ENCODE measurements at places on chromosomes 12 and 14.

DNA sequence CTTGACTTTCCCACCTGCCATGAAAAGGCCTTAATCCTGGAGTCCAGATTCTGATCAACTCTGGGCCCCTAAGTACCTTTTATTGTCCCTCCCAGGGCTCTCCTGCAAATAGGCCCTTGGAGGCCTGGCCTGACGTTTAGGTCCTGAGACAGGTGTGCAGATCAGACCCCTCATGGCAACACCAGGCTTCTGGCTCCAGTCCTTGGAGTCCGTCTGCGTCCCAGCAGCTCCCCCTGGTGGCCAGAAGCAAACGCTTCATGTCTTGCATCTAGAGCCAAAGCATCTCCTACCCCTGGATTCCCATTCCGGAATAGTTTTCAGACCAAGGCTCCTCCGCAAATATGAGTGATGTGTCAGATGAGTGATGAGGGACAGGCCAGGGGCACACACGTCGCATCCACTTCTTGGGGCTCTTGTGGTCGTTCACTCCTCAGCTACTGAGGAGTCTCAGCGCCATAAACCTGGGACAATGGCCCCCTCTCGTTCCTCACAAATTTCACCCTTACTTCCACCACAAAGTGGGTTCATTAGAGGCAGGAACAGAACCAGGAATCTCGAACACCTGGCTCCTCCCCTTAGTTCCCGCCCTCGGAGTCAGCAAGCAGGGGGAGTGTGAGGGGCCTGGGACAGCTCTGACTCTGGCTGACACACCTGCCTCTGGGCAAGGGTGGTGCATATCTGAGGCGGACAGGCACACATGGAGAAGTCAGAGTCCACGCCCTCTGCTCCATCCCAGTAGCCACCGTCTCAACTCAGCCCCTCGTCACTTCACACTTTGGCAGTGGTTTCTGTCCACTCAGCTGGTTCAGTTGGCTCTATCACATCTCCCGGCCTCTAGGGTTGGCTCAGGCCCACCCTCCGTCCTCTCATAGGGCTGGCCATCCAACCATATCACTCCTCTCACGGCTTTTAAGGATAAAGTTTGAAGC, 77.9 kb upstream of the PWP1 start:
- peak; percentile 91 for DNase-seq

DNA sequence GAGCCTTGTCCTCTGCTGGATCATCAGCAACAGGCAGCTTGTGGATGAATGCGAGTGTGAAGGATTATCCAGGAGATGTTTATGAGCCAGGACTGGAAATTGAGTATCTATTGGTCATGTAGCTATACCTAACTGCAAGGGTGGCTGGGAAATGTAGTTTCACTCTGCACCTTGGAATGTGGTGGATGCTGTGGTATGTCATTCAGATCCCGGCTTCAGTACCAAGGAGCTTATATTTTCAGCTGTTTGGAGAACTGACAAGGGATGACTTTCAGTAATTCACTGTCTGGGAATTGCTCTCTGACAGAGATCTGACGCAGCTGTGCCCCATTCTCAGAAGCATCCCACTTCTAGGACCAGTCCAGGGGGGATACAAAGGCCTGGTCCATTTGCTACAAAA, 792.3 kb upstream of the NOVA1 start:
- no peak for DNase-seq

GRCh38 chr12:52392465-52393007, 7.1 kb upstream of the KRT84 start:
- DNase-seq: no peak

- DNase-seq: no peak
Observed at GRCh38 chr12:51127050-51127729, 43.8 kb upstream of the CSRNP2 start.

- peak; percentile 50 for DNase-seq
Observed at GRCh38 chr12:56657416-56658379, 11.9 kb upstream of the ATP5F1B start.

- no peak for DNase-seq
Observed at GRCh38 chr12:110577864-110578693, 5.0 kb downstream of the PPTC7 start.

GRCh38 chr14:62364800-62365280, 602.6 kb downstream of the SNAPC1 start:
- no peak for DNase-seq

DNA sequence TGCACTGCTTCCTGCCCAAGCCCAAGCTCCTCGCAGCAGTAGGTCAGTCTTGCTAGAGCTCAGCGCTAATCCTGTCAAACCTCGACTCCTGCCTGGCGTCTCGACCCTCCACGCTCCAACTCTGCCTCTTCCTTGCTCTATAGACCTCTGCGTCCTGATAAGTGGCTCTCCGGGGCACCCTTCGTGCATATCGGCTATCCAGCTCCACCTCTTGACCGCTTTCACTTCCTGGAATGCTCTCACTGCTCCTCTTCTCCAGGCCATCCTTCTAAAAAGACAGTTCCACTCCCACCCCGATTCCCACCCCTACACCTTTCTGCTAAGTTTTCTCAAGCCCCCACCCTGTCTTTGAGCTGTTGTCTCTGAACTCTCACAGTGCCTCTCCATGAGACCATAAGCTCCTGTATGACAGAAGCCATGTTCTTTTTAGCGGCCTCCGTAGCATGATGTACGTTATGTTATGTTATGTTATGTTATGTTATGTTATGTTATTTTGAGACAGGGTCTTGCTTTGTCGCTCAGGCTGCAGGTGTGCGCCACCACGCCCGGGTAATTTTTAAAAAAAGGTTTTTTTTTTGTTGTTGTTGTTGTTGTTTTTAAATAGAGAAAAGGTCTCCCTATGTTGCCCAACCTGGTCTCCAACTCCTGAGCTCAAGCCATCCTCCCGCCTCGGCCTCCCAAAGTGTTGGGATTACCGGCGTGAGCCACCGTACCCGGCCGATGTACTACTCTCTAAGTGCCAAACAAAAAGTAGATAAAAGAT, 601 bp downstream of the COX14 start:
- no peak for DNase-seq

- DNase-seq: peak; percentile 25
Observed at GRCh38 chr14:102417001-102417431, 54.3 kb downstream of the TECPR2 start.

- DNase-seq: no peak
Observed at GRCh38 chr12:76529226-76529918, 30.2 kb downstream of the OSBPL8 start.

DNA sequence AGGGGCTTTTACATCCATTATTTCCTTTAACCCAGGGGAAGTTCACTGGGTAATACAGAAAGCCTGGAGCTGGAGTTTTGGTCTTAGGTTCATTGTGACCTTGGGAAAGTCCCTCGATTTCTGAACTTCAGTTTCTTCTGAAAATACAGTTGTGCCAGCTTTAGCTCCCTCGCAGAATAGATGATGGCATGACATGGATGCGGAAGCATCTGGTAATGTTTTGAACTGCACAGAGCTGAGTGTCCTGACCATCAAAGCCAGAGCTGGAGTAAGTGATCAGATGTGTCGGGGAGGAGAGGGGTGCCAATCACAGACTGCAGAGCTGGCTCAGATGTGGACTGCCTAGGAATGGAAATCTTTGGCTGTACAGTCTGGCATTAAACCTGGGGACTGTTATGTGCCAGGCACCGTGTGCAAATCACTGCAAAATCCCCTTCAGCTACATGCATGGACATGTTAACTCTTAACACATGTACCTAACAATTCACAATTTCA, 180.9 kb downstream of the ETV6 start:
- DNase-seq: no peak

GRCh38 chr14:77040741-77041653, 12.5 kb upstream of the IRF2BPL start:
- no peak for DNase-seq

GRCh38 chr14:92716131-92716530, 32.3 kb downstream of the LGMN start:
- DNase-seq: no peak

GRCh38 chr14:30874120-30874998, at the start of gene COCH:
COCH (plus strand) TSS chr14:30874559; CDS start chr14:30874939, 380 bp downstream.
- peak; percentile 73 for DNase-seq

- no peak for DNase-seq
Observed at GRCh38 chr12:65496617-65497016, 218.1 kb downstream of the MSRB3 start.

DNA sequence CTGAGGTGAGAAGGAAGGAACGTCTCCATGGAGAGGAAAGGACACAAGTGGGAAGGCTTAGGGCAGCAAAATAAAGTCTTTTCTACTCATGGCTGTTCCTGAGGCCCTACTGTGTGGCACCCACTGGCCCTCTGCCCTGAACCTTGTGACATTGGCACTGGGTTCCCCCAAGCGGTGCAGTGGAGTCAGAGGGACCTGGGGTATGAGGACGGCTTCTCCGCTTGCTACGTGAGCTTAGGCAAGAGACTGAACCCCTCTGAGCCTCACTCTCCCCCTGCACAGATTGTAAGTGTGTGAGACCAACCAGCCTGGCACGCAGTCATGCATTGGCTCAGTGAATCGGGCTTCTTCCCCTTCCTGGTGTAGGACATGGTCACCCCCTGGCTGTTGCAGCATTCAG, 19.7 kb downstream of the SLC6A12 start:
- DNase-seq: no peak

DNA sequence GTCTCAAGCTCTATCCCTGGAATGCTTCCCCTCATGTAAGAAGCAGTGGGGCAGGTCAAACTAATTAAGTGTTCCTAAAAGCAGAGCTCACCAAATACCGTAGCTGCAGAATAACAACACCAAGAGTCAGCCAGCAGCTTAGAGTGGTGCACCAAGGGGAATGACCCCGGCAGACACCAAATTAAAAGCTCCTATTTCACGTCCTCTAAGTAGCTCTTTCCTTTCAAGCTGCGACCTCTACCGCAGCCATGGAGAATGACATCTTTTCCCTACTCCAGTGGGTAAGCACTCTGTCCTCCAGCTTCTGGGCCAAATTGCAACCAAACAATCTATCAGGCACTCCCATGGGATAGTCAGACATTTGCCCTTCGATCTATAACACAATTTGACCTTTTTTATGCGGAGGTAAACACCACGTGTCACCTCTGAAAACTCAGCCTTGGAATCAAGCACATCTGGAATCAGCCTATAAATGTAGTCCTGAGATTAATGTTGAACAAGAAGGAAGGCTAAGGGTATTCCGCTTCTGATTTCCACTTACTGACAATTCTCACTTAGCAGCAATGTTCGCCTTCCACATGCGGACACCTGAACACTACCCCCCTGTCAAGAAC, 67.6 kb upstream of the CDKN3 start:
- no peak for DNase-seq

DNA sequence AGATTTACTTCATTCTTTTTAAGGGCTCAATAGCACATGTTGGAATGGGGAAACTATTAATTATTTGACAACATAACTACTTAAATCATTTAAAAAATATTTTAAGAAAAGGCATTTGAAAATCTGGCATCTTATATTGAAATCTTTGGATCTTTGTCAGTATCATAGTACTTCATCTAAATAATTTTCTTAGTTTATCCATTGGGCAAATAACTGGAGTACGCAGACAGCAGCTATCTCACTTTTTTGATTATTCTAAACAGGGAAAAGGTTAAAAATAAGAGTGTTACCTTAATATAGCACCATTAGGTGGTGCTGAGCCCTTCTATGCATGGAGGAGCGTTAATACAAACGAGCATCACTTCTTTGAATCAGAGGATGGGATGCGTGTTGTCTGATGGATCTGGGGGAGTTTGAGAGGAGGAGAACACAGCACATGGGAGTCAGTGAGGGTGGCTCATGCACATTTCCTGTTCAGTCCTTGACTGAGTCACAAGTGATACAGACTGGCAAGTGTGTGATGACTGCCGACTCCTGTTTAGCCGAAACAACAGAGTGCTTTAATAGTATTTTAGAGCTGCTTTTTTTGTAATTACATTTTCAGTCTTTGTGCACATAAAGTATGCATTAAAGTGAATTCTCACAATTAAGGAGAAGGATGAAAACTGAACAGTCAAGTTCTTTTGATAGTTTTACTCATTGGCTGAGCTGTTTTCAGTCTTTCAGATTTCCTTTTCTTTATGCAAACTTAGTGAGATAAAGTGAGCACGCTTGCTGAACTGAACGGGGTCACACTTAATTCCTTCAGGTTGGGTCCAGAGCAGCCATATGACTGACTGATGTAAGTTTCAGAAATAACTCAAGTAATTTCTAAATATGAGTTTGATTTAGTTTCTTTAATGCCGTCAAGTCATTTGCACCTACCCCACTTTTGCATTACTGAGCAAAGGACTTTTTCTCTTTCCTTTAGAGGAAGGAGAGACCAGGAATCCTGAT, 92.7 kb downstream of the DIP2B start:
- DNase-seq: peak; percentile 60

GRCh38 chr14:68939893-68940613, 39.0 kb downstream of the ACTN1 start:
- DNase-seq: no peak

DNA sequence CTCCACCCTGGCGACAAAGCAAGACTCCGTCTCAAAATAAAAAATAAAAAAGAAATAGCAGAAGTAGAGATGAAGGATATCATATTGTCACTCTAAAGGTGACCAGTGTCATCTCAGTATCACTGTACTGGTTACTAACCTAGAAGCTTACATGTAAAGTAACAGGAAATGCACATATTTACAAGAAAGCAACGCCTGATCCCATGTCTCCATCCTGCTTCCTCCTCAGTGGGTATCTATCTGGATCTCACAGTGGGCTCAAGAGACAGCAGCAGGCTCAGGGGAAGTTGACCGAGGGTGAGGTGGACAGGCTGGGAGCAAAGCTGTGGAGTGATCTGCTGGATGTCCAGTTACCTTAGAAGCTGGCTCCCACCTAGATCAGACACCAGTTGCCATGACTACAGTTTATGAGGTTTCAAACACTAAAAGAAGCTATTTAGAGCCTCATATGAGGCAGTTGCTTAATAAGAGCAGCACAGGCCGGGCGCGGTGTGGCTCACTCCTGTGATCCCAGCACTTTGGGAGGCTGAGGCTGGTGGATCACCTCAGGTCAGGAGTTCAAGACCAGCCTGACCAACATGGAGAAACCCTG, 10.5 kb downstream of the MTRFR start:
- DNase-seq: peak; percentile 43

DNA sequence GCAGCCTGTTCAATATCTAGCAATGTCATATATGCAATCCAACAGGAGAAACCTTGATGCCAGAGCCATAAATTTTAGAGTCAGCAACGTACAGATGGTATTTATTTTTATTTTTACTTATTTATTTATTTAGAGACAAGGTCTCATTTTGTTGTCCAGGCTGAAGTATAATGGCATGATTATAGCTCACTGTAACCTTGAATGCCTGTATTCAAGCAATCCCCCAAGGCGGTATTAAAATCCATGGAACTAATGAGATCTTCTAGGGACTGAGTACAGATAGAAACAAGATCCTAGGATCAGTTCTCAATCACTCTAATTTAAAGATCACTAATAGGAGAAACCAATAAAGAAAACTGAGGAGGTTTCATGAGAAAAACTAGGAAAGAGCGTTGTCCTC, 89.3 kb downstream of the SLCO1B1 start:
- no peak for DNase-seq

DNA sequence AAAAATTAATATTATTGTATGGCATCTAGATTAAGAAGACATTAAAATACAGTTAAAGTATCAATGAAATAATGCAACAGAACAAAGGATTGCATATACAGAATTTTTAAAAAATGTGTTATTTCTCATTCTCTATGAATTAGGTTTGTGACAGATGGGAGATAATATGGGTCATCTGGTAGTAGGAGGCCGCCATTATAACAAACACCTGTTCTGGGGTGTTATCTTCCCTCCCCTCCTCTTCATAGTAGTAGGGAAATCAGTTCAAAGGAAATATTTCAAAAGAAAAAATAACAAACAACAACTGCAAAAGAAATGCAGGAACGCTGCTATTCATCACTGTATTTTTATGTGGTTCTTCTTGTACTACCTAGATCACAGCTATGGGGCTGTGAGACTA, 187.0 kb upstream of the ATP2B1 start:
- no peak for DNase-seq

- no peak for DNase-seq
Observed at GRCh38 chr14:35808076-35808637, 938 bp downstream of the RALGAPA1 start.

GRCh38 chr12:3671330-3672112, 81.4 kb downstream of the CRACR2A start:
- DNase-seq: no peak

Data from activated CD8-positive, alpha-beta memory T cell treated with anti-CD3 and anti-CD28 coated beads, Interleukin-2, amount 50 U/mL, for 48 hours (primary cell).